ENCODE measurements at places on chromosomes 5 and 9.
A peak's percentile ranks its signal among the peaks of the same experiment; 100 is the strongest.

- no peak for DNase-seq
These were observed 404.8 kb downstream of the MAT2B start for GRCh38 chr5:163910226-163910625.

DNA sequence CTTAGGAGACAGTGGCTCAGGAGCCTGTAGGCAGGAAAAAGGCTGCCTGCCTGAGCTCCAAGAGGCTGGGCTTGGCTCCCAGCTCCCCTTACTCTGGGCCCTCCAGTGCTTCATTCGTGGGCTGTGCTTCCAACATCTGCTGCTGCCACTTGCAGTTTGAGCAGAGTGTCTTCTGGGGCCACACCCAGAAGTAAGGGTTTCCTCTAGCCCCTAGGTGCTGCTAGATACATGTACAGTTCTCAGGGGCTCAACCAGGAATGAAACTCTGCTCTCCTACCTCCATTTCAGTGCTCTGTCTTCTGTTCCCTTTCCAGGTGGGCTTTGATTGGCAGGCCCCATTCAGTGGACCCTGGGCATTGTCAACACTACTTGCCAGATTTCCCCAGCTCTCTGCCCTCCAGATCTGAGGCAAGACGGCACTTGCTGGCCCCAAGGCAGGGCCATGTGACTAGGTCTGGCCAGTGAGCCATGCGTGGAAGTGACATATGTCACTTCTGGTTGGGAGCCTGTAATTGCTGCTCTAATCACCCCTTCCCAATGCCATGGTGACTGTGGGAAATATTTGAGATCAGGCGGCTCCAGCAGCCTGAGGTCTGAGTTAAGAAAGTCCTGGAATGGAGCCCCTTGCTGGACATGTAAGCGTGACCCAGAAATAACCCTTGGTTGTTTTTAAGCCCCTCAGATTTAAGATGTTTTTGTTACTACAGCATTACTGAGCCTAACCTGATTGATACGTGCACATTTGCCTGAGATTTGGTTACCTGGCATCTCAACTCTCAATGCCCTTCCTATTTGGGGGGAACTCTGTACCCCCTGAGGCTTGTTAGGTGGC is 9.4 kb upstream of the BOD1 start:
- no peak for DNase-seq

DNA sequence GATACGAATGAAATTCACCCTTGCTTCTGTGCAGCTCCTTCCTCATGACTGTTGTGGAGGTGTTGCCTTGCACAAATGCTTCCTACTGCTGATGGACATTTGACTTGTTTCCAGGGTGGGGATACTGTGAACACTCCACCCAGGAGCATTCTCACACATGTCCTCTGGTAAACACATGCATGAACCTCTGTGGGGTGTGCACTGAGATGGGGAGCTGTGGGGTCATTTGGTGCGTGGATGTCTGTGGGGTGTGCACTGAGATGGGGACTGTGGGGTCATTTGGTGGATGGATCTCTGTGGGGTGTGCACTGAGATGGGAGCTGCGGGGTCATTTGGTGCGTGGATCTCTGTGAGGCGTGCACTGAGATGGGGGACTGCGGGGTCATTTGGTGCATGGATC is 72.9 kb upstream of the IRX4 start:
- DNase-seq, result no peak

- no peak for DNase-seq
These were observed 357.6 kb upstream of the RPS23 start for GRCh38 chr5:82635561-82636288.

- DNase-seq, result peak; percentile 17
These were observed 164.8 kb downstream of the ZSWIM6 start for GRCh38 chr5:61496860-61497259.
